ENCODE measurements at places on chromosomes 16 and 17. TPM values are rescaled to one million over a fixed set of nuclear protein-coding genes. Genes with fewer than 3 reads are reported as not detected.

Gene ITGA2B
- 1.8 TPM for total RNA-seq

DNA sequence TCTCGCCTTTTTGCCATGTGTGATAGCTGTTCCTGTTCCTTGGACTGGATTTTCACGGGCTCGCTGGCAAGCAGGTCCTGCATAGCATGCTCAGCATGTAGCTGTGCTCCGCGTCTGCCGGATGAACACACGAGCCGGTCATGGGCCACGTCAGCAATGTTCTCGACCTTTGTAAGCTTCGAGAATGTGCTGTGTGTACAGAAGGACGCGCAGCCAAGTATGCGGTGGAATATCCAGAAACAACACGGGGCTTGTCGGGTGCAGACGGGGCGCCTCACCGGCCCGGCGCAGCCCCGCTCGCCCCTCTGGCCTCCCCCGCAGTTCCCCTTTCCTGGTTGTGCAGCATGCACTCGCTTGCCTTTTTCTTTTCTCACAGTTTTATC, 42.2 kb downstream of the RPTOR start:
- no peak for DNase-seq

DNA sequence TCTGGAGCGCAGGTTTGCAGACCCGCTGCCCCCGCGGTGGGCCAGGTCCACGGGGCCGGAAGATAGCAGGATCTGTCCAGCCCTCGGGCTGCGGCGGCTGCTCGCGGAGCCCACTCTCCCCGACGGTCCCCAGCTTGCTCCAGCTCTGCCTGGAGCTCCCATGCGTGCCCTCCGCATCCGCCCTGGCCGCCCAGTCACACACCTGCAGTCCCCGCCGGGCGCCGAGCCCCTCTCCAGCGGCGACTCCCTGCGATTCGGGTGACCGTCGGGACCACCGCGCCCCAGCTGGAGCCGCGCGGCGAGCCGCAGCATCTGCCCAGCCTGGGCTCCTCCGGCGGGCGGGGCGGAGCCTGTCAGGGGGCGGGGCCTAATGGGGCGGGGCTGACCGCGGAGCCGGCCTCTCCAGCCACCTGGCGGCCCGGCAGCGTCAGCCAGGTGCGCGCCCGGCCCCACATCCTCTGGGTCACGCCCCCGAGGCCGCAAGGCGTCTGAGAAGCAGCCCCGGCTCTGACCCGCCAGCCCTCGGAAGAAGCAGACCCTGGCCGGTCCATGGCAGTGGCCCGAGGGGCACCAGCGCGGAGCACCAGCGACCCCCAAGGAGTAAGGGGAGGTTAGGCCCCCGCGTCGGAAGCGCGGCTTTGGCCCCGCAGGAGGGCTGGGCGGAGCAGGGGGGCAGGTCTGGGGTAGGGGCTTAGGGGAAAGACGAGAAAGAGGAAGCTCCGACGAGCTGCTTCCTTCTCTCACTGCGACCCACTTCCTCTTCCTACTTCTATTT, at the start of gene PIK3R5:
Gene PIK3R5, minus strand, starts transcription at position 314 of the 775 bp plus-strand sequence. CDS start 54,213 bp downstream, outside the sequence.
- DNase-seq, result peak; percentile 75

- no peak for DNase-seq
Measured at GRCh38 chr17:13581925-13582324, 19.8 kb downstream of the HS3ST3A1 start.

- no peak for DNase-seq
Measured at GRCh38 chr17:3802461-3803307, 1.7 kb upstream of the ITGAE start.

DNA sequence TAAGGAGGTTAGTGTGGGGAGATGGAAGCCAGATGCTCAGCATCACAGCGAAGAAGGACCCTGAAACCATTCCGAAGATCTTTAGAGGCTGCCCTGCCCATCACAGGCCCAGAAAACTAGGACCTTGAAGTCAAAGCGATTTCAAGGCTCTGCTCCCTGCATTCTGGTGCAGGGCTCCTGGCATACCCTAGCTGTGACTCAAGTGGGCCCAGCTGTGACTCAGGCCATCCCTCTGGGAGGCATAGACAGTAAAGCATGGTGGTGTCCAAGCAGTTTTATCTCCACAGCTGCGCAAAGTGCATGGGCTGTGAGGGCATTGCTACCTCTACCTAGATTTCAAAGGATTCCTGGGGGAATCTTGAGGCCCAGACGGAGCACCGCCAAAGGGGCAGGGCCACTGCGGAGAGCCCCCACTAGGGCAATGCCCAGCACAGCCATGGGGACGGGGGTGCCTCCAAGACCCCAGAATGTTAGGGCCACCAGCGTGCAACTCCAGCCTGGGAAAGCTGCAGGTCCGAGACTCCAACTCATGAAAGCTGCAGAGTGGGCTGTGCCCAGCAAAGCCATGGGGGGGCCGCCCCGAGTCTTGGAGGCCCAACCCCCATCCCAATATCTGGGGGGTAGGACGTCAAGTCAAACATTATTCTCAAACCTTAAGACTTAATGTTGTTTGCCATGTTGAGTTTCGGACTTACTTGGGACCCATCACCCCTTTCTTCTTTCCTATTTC, 11.7 kb upstream of the ZNF594 start:
- DNase-seq, result no peak

- DNase-seq, result no peak
Measured at GRCh38 chr16:75262800-75263127, 11.3 kb upstream of the BCAR1 start.

Gene FBXL19
- total RNA-seq, result 22.8 TPM

Gene NPIPB9
- 7.8 TPM for total RNA-seq

Gene SOX8
- 0.20 TPM for total RNA-seq

DNA sequence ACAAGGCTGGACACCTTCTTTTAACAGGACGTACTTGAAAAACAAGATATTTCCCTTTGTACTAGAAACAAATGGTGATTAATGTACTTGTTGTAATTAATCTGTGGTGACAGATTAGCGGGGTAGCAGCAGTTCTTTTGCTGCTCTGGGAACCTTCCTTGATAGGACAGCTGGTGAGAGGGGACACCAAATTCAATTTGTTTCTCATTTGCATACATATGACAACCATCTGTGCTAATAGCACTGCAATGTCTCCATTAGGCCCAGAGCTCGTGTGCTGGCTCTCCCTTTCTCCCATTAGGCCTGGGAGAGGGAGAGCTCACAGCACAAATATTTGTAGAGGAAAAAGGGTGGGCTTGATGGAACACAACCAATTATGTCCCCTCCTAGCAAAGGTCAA, 221.0 kb upstream of the HS3ST3A1 start:
- no peak for DNase-seq

DNA sequence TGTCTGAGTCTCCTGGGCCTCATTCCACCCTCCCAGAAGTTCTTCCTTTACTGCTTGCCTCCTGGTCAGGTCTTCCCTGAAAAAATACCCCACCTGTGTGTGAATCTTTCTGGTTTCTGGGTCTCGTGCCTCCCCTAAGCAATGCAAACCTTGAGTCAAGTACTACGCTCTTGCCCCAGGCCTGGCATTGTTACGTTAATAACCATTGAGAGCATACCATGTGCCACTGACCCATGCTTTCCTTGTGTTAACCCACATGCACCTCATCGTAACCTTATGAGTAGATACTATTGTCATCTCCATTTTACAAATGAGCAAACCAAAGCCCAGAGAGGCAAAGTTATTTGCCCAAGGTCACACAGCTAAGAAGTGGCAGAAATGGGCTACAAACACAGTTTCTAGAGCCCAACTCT, 25.4 kb upstream of the TOB1 start:
- DNase-seq, result no peak

- DNase-seq, result no peak
Measured at GRCh38 chr17:73066148-73066884, 26.2 kb downstream of the SLC39A11 start.

Gene CNTNAP4
- total RNA-seq, result not detected

Gene CPNE7
- 0.81 TPM for total RNA-seq

DNA sequence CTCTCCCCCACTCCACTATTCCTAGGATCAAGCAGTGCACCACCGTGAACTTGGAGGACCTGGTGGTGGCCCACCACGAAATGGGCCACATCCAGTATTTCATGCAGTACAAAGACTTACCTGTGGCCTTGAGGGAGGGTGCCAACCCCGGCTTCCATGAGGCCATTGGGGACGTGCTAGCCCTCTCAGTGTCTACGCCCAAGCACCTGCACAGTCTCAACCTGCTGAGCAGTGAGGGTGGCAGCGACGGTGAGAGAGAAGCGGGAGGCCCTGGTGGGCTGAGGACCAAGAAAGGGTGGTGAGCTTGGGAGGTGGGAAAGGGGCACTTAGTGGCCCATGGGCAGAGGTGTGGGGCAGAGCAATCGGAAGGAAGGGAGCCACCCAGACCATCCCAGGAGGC, 16.6 kb downstream of the ACE start:
- no peak for DNase-seq

Gene DCXR
- total RNA-seq, result 95.7 TPM

Gene KRTAP9-1
- not detected for total RNA-seq

- DNase-seq, result no peak
Measured at GRCh38 chr16:66070140-66070917, 296.2 kb upstream of the CDH5 start.

DNA sequence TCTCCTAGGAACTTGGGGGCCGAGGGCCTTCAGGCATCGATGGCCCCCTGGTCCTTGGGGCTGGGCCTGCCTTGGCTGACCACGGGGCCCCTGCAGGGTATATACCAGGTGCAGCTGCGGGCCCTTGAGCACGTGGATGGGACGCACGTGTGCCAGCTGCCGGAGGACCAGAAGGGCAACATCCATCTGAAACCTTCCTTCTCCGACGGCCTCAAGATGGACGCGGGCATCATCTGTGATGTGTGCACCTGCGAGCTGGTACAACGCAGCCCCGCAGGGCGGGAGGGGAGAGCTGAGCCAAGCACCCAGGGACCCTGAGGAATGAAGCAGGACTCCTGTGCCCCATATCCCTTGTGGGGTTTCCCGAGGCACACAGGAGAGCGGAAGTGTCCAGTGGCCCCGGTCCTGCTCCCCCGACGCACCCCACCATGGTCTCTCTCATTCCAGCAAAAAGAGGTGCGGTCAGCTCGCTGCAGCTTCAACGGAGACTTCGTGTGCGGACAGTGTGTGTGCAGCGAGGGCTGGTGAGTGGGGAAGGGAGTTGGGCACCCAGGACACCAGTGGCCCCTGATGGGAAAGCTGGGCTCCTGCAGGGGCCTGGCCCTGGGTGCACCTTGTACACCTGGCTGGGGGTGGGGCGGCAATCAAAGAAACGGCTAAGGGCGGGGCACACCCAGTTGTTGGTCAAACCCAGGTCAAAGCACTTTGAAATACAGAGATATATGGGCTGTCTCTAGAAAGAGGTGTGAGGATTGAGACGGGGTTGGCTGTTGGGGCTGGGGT, 10.6 kb downstream of the ITGB4 start:
- DNase-seq, result no peak

GRCh38 chr16:1757714-1758461, 13.5 kb downstream of the NME3 start:
- no peak for DNase-seq

Gene ZNF469
- total RNA-seq, result 6.1 TPM

Gene KRTAP3-2
- total RNA-seq, result not detected

Gene LITAFD
- total RNA-seq, result not detected

Gene PYDC1
- total RNA-seq, result not detected

GRCh38 chr16:50440531-50440930, 71.7 kb upstream of the BRD7 start:
- no peak for DNase-seq

DNA sequence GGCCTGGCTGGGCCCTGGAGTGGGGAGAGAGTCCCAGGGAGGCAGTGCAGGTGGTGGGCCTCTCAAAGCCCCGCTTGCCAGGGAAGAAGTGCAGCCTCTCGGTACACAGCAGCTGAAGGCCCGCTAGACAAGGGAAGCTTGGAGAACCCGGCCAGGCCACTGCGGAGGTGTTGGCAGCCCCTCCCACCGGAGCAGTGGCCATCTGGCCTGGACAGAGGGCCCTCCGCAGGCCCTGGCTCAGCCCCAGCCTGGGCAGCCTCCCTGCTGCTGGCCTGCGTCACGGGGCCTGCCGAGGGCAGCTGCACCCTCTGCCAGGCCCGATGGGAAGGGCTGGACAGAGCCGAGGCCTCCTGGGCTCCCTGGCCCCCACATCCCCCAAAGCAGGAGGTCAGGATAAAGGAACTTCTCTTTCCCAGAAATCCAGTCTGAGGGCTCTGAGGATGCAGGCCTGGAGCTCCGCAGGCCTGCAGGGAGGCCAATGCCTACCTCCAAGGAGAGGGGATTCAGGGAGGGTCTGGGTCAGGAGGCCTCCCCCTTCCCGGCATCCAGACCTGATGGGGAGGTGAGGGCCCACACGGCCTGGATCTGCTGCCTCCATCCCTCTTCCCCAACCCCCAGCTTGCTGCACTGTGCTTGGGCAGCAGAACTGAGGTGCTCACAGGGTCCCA, 4.3 kb downstream of the SPPL2C start:
- peak; percentile 56 for DNase-seq

- DNase-seq, result no peak
Measured at GRCh38 chr17:71593078-71593477, 527.7 kb upstream of the SOX9 start.

GRCh38 chr17:44037471-44037870, 22.7 kb upstream of the TMEM101 start:
- DNase-seq, result no peak

DNA sequence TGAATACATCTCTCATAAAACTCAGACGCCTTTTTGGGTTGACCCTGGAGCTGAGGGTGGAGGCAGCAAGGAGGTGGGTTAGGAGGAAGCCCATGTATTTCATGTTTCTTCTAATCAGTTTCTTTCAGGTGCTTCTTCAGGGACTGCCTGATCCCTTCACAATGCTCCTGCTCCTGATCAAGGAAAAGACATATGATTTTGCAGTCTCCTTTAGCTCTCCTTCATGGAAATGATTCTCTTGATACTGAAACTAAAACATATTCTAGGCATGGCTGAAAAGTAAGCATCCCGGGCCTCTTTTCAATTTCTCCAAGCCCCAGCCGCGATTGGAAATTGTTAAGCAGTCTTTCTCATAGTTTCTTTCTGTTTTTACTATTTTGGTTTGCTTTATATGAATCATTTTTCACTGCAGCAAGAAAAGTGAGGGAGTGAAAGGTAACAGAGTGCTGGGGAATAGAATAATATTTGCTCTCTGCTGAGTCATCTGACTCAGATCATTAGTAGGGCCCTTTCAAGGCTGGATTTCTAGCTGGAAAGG, 730.7 kb downstream of the CDH11 start:
- no peak for DNase-seq

DNA sequence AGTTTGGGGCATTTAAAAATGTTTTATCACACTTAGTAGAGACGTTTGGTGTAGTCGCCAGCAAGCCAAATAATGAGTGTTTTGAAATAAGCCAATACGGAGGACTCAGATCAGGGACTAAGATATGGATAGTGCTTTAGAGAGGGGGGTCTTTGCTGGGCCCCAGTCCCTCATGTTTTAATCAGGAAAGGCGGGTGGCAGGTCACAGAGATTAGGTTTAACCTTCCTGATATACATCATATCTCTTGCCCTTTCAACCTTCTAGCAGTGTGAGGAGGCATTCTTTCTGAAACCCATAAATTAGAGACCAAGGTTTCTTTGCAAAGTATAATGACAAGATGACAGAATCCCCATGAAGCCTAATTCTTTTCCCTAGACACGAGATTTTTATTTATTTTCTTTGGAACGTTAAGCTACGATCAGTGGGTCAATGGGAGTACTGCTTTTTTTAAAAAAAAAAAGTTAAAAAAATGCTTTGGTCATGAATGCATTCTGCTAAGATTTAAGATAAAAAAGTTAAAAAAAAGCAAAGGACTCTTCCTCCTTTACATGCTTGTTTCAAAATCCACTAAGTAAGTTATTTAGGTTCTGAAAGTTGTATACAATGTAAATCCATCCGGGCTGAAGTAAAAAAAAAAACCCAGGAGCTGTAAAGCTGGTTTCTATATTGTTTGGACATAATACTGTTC, 572.1 kb upstream of the SALL1 start:
- DNase-seq, result no peak

Gene SPATA32
- 0.81 TPM for total RNA-seq

Measured in natural killer cell treated with Interleukin-12 subunit alpha and Interleukin-12 subunit beta and Interleukin-15 and Interleukin-18, amount 100 ng/mL, for 72 hours (primary cell).